SK-N-SH treated with all-trans-retinoic acid at 6 μM for 48 hours (cell line): ENCODE measurements at places on chromosomes 5 and 9.

- no peak for ATAC-seq
Measured at GRCh38 chr5:82586181-82586580, 308.0 kb upstream of the RPS23 start.

GRCh38 chr5:146722361-146722779 lies 156.2 kb downstream of the PPP2R2B start:
- no peak; the same call in 2 of the 3 replicates for ATAC-seq

DNA sequence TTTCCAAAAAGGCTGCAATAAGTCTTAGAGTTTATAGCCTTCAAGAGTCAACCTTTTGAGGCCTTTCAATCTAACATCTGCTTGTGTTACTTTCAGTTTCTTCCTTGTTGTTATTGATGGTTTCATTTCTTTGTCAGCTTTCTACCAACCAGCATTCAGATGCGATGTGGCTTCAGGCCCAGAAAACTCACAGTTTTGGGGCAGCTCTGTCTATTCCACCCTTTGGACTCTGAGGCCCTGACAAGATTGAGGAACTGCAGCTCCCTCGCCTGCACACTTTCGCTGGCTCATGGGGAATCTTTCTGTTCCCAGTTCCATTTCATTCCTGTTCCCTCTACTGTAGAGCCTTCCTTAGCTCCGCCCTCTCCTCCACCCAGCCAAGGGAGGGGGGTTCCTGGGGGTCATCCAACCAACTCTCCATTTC lies 13.3 kb upstream of the WHRN start:
- no peak; the same call in 2 of the 3 replicates for ATAC-seq

GRCh38 chr9:13165236-13165945 lies 114.1 kb downstream of the MPDZ start:
- no peak for ATAC-seq

- ATAC-seq = no peak
Measured at GRCh38 chr9:135296735-135297455, 182.7 kb upstream of the PPP1R26 start.

DNA sequence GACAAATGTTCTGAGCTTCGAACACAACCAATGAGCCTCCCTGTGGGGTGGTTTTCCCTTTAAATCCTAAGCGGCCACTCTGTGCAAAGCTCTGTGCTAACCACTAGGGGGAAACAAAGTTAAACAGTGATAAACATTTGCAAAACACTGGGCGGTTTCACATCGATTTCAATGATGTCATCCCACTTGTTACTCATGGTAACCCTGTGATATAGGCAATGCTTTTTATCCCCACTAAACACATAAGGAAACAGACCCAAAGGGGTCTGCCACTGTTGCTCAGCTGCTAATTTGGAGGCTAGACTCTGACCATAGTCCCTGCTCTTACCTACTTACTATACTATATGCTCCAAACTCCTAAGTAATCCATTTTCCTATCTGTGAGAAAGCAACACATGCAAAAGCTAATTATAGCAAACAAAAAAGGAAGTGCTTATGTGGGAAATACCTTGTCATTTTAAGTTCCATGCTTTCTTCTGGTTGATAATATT lies 57.3 kb downstream of the PTPN3 start:
- ATAC-seq = peak; percentile 98

- ATAC-seq = peak; percentile 48; the same call in 2 of the 3 replicates
Measured at GRCh38 chr9:21095561-21095960, 17.8 kb upstream of the IFNB1 start.

DNA sequence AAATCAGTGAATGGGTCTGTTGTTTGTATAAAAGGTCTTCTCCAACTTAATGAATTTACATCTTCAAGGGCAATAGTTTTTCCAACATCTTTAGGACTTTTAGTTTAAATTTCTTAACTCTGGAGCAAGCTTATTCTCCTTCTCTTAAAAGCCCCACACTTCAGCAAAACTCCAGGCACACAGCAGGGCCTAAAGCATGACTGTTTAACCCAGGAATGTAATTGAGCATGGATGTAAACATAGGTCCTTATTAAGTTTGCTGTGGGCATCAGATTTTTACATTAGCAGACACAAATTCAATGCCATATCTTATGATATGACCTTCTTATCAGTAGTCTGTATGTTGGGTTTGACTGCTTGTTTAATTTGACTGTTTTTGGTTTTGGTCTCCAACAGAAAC lies 78.9 kb downstream of the ABCA1 start:
- no peak for ATAC-seq

DNA sequence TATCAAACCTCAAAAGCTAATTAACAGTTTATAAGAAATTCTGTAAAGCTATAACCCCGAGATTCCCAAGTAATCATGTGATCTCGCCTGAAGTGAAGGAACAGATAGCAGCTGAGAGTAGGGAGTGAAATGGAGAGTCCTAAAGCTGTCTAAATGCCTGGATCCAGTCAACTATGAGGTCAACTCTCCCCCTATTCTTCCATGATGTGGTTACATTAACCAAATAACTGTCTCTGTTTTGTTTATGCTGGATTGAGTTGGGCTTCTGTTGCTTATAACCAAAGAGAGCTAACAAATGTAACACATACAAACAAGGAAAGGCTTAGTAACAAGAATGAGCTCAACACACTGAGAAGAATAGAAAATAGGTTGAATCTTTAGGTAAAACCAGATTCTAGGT lies 41.6 kb downstream of the GKAP1 start:
- ATAC-seq = no peak

DNA sequence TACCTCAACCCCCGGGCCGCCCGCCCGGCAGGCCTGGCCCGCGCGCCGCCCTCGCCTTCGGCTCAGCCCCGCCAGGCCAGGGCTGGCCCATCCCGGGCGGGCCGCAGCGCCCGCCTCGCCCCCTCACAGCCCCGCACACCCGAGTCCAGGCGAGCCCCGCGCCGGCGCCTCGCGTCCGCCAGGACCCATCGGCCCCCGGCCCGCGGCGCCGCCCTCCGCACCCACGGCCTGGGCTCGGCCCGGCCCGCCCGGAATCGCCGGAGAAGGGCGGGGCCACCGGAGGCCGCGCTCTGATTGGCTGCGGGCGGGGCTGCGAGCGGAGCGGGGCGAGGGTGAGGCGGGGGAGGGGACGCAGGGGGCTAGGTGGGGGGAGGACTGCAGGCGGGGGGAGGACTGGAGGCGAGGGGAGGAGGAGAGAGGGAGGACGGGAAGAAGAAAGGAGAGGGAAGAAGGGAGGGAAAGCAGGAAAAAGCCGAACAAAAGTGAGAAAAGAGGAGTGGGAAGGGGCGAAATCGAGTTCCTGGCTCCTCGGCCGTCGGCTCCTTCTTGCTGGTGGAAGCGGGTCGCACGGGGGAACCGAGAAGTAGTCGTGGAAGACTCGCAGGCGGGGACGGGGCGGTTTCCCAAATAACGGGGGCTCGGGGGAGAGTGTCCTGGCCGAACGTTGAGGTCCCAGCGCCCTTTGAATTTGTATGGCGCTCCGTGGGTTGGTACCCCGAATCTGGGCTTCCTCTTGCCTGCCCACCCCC lies 472 bp upstream of the UBTD2 start:
- ATAC-seq = peak; percentile 80

GRCh38 chr5:115415143-115415491 lies 118.7 kb upstream of the CCDC112 start:
- ATAC-seq = peak; percentile 42

DNA sequence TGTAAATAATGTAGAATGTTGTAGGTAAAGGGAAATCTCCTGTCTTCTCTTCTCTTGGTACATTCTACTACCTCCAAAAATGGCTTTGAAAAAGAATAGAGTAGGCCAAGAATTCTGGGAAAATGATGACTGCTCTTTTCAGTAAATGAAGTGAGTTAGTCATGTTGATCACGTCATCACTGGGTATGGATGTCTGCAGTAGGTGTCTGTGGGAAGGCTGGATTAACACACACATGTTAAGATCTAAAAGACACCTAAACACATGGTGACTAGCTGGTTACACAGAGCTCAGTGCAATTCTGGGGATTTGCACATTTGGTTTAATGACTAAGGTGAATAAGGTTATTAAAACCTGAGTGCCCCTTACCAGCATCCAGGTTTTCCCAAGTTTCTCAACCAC lies 161.5 kb downstream of the CEP120 start:
- no peak for ATAC-seq

DNA sequence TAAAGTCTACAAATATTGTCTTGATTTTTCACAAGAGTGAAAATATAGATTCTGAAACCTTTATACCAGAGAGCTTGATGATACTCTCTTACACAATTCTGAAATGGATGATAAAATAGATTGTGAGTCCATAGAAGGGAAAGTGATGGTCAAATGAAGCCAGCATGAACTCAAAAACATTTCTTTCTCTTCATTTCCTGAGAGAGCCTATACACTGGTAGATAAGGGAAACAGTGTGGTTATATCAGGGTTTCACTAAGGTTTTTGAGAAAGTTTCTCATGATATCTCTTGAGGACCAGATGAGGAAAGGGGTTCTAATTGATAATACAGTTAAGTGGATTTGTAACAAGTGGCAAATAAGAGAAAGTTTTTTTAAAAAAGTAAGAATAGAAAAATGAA lies 254.1 kb downstream of the PJA2 start:
- no peak for ATAC-seq

DNA sequence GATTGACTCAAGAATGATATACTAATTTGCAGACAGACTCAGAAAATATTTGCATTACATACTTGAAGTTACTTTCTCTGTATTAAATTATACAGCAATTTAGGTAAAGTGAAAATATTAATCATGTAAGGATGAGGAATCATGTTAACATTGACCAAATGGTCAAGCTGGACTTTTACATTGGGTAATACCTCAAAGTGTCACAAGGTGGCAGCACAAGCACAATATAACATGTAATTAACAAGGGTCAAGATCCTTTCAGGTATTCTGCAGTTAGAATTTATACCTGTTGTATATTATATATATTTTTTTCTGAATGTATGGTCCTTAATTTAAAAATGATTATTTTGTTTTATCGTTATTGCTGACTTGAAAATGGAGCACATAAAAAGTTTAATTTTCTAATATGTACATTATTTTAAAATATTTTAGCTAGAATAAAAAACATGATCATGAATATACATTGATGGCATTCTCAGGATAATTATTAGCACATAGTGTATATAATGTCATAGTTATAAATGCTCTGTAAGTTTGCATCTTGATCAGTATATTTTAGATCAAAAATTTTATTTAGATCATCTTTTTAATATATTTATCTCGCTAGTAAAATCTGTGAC lies 8.6 kb downstream of the HAPLN1 start:
- peak; percentile 72 for ATAC-seq

GRCh38 chr5:177312649-177313181 lies 1.0 kb upstream of the MXD3 start:
- peak; percentile 10 for ATAC-seq

- ATAC-seq = no peak
Measured at GRCh38 chr5:135323701-135324132, 75.3 kb downstream of the MACROH2A1 start.

DNA sequence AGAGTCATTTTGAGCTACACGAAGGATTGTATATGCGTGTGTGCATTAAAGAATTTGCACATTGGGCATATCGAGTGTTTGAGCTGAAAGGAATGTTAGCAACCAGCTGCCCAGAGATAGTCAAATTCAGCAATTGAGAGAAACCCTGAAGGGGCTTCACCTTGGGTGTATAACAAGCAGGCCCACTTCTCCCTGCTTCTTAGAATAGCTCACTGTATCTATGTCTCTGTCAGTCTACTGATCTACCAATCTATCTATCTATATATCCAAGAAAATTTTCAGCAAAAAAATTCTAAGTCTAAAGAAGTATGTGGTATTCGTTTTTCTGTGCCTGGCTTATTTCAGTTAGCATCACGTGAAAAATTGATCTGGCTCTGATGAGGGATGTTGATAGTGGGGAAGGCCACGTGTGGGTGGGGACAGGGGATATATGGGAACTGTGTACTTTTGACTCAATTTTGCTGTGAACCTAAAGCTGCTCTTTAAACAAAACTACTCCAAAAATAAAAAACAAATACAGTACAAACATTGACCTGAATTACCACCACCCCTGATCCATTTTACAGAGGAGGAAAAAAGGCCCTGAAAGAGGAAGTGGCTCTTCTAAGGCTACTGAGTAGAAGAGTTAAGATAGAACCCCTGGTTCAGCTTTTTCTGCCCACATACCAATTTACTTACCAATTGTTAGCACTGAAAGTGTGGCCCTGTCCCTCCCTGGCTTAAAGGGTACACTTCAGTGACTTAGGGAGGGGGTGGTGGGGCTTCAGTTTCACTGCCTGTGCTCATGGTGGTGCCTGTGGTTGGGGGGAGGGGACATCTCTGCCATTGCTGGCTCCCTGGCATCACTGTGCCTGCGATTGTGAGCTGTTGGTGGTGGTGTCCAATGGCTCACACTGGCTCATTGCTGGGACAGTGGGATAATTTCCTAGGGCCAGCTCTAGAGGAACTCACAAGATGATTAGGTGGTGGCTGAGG lies 141.8 kb downstream of the DOCK2 start:
- no peak; the same call in 2 of the 3 replicates for ATAC-seq

DNA sequence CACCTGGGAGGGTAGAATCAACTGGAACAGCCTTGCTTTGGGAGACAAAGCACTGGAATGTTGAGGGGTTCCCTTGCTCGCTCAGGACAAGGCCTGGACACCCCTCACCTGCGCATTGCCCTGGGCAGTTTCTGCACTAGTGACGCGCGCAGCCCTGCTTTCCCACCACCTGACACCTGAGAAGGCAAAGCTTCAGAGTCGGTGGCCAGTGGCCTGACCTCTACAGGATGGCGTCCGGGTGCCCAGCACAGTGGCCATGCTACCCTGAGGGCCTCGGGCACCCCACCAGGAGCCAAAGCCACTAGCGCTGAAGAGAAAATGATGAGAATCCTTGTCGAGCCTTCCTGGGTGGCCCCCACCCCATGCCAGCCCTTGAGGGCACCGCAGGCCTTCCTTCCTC lies 161.3 kb downstream of the OLFM1 start:
- ATAC-seq = no peak

DNA sequence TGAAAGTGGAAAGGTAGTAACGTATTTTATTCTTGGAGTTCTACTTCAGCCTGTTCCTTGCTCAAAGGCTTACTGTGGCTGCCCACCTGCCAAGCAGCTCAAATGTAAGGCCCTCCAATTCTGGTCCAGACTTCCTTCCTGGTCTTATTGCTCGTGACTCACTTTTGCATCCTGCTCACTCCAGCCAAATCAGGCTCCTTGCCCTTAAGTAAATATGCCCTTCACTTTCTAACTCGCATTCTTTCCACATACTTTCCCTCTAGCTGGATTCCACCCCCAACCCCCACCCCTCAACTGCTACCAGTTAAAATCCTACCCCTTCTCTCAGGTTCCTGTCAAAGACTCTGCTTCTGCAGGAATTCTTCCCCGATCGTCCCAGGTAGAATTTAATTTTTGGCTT lies 96.6 kb downstream of the GALNT10 start:
- peak; percentile 81 for ATAC-seq

- ATAC-seq = no peak
Measured at GRCh38 chr5:1453613-1454012, 8.4 kb upstream of the SLC6A3 start.

DNA sequence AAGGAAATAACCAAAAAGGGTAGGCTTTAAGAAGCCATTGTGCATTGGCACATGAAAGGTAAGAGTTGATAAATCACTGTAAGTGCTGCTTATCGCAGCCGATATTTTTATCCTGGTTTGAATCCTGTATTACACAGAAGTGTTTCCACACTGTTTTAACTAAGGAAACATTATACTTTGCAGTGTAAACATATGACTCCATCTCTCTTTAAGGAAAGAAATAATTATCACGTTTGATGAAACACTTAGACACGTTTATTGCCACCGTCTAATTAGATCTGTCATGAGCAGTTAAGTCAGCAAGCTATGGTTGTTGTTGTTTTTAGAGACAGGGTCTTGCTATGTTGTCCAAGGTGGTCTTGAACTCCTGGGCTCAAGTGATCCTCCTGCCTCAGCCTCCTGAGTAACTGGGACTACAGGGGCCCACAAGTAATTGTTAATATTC lies 85.7 kb upstream of the TNFAIP8 start:
- no peak for ATAC-seq

GRCh38 chr5:157109744-157110143 lies 900 bp upstream of the HAVCR2 start:
- no peak for ATAC-seq
